GM12878 (cell line): ENCODE measurements at places on chromosomes 3 and 15. TPM values are rescaled to one million over a fixed set of nuclear protein-coding genes. Genes with fewer than 3 reads are reported as not detected.

GRCh38 chr3:195565716-195566115, 18.0 kb downstream of the APOD start:
- DNase-seq: no peak

DNA sequence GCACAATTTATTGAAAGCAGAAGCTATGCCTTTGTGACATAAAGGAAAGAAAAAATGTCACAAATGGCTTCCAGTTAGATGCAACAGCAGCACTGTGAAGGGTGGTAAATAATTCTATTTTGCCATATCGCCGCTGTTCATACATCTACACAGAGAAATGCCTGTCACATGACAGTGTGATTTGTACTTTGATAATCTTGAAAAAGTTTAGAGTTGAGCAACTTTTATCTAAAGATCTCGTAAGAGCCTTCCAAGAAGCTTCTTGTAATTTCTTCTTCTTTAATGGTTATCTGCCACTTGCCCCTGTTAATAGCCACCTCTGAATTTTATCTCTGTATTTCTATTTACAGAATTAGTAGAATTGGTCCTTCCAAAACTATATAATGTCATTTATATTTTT, 192.3 kb downstream of the ATP8B4 start:
- DNase-seq: no peak

DNA sequence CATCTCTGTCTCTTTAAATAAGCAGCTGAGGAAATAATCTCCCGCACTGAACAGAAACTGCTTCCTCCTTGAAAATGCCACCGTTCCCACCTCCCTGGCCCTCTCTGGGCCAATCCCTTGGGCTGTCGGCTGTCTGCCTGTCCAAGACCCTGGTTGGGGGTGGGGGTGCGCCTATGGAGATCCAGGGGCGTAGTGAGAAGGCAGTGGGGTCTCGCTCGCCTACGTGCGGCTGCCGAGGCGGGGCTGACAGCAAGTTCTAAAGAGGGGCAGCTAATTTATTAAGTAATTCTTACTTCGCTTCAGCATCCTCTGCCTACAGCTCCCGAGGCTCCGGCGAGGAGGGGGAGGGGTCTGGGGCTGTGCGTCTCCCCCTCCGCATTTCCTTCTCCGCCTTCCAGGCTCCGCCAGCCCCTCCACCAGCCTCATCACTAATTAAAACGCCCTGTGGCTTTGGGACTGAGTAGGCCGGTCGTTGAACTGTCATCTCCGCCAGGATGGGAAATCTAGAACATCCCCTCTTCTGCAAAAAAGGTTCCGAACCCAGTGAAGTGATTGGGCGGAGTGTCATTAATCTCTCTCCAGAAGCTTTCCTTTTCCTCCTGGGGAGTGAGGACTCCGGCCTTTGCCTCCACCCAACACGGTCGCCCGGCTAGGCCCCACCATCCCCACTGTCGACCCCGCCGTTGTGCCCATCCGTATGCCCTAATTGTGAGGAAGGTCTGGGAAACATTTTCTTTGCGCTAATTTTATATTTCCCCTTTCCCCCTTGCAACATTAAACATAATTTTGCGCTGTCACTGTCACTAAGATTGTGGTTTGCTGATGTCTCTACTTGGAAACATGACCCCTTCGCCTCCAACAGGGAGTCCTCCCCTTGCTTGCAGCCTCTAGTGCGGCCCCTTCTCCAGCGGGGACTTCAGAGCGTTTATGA, 16.9 kb downstream of the NR2F2 start:
- DNase-seq: no peak

DNA sequence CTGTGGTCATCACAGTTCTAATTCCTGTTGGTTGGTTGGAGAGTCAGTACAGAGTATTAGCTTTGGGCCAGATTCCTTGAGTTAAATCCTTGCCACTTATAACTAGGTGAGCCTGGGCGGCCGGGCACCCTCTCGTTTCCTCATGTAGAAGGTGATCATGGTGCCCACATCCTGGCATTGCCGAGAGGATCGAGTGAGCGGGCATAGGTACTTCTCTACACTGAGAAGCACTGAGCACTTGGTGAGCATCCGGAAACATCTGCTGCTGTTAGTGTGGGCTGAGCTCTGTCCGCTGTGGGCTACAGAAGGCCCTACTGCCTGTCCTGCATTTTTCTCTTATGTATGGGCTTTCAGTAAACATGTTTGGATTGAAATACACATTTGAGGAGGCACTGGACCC, 96.2 kb downstream of the CACNA1D start:
- DNase-seq: no peak

DNA sequence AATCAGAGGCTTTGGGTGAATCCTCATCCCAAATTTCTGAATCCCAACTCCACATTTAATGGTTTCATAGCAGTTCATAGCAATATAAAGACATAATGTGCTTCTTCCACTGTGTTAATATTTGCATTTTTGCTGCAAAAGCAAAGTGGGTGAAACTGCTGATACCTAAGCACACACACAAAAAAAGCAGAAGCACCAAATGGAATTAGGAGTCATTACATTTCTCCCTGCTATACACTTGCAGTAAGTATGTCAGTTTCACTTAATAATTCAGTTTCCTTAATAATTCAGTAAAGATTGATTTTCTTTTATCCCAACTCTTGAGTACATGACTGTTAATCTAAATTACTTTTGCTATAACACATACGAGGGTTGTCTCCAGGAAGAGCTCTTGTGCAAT, 48.9 kb upstream of the ALCAM start:
- no peak for DNase-seq

- no peak for DNase-seq
Measured at GRCh38 chr3:67605377-67605776, 49.0 kb downstream of the SUCLG2 start.

DNA sequence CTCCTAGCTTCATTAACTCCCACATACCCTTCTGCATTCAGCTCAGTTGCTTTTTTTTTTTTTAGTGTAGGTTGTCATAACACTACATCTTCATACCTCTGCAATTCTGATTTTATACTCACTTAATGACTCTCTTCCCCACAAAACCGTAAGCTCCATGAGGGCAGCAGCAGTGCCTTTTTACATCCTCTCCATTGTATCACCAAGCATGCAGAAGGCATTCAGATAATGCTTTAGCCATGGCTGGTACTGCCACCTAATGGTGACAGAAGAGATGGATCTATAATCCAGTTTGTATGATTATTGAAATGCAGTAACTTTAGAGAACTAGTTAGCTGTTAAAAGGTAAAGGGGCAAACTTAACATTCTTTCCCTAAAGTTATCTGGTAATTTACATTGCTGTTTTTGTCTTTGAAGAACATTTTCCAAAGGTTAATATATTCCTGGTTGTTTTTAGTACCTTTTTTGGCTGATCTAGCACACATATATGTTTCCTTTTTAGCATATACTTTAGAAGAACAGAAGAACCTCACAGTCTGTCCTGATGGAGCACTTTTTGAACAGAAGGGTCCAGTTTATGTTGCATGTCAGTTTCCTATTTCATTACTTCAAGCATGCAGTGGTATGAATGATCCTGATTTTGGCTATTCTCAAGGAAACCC, 36.8 kb downstream of the ATP1B3 start:
- peak; percentile 19 for DNase-seq

DNA sequence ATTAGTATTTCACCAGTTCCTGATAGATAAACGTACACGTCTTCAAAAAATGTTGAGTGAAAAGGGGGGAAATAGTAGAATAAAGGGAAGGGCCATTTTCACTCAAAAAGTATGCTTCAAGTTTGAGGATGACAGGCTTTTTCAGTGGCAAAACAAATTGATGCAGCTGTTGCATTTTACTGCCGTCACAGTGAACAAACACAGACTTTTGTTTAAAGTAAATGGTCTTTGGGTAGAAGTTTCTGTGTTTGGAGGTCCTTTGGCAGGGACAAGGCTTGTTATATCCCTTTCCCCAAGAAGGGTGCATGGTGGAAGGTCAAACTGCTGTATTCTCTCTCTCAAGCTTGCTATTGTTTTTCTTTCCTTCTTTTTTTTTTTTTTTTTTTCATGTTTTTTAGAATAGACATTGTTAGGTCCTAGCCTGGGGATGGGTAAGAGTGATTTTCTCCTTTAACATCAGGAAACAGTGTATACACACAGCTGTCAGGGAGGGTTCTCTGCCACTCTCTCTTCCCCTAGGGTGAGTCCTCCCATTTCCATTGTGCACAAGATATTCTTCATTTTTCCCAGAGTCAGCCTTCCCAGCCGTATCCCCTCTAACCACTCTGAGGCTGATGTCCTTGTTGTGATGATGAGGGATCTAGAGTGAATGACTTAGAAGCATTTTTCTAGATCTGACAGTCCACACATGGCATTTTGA, 6.6 kb upstream of the SUCNR1 start:
- DNase-seq: no peak

DNA sequence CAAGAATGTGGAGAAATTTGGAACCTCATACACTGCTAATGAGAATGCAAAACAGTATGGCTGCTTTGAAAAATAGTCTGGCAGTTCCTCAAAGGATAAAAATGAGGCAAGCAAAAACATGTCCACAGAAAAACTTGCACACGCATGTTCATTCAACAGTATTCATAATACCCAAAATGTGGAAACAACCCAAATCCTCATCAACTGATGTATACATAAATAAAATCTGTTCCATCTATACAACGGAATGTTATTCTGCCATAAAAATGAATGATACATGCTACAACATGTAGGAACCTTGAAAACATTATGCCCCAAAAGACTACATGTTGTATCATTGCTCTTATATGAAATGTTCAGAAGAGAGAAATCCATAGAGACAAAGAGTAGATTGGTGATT, 36.4 kb upstream of the OXTR start:
- no peak for DNase-seq

- DNase-seq: no peak
Measured at GRCh38 chr15:99120050-99120777, 15.3 kb downstream of the SYNM start.

RBP2 gene
- not detected in 2 replicates for total RNA-seq

C3orf62 gene
- 4.5 and 7.1 TPM in 2 replicates for total RNA-seq
